MCF 10A (cell line): ENCODE measurements at places on chromosomes 12 and 14. TPM values are rescaled to one million over a fixed set of nuclear protein-coding genes. Genes with fewer than 3 reads are reported as not detected.

The SLC48A1 gene
- 19.4 and 20.2 TPM in 2 replicates for total RNA-seq

The B4GALNT3 gene
- total RNA-seq: 0.68 and 0.76 TPM in 2 replicates

- peak; percentile 81 for DNase-seq
Measured at GRCh38 chr14:58746261-58746660, 108.5 kb downstream of the DACT1 start.

GRCh38 chr12:114232187-114232586 is 173.8 kb downstream of the TBX5 start:
- no peak for DNase-seq

DNA sequence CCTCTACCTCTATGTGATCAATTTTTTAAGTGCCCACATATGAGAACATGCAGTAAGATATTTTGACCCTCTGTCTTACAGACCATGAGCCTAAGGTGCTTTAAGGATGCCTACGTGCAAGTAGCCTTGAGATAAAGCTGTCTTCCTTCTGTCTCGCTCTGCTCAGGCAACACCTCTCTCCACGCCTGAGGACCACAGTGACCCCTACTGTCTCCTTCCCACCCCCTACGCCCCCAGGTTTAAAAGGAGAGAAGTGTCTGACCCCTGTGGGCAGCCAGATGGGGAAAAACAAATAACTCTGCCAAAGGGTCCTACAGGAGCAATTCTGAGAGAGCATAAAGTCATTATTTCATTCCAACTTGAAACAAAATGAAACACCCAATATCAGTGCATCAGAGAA is 286.4 kb upstream of the TMEM132C start:
- DNase-seq: no peak

- DNase-seq: no peak
Measured at GRCh38 chr14:37579274-37579673, 15.8 kb downstream of the FOXA1 start.

GRCh38 chr14:92175811-92176210 is 54.0 kb downstream of the CPSF2 start:
- DNase-seq: no peak

DNA sequence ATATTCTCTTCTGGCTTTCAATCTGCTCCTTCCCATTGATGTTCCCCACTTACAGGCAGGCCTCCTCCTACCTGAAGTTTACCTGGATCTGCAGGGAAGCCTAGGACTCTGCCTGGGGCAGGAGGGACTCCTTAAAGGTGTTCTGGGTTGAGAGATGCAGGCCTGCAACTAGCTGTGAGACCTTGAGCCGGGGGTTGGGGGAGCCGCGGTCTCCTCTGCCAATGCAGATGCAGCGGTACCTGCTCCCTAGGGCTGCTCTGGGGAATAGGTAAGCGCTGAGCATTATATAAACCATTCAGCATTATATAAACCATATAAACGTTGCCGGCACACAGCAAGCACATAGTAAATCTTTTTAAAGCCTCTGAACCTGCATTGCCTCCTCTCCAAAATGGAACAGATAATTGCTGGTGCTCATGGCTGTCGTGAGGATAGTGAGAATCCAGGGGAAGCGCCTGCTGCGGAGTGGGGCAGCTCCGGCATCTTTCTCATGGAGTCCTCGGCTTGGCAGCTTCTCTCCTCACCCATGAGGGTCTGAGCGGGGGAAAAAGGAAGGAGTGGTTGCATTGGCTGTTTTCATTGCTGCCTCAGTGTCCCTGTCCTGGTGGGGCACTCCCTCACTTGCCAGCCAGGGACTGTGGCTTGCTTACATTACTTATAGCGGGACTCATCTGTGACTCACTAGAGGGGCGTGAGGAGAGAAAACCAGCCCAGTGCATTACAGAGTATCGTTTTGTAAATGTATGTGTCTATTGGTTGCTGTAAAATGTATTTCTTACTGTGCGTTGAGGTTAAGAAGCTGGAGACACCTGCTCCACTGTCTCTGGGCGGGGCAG is 12.5 kb upstream of the KRT80 start:
- DNase-seq: no peak

DNA sequence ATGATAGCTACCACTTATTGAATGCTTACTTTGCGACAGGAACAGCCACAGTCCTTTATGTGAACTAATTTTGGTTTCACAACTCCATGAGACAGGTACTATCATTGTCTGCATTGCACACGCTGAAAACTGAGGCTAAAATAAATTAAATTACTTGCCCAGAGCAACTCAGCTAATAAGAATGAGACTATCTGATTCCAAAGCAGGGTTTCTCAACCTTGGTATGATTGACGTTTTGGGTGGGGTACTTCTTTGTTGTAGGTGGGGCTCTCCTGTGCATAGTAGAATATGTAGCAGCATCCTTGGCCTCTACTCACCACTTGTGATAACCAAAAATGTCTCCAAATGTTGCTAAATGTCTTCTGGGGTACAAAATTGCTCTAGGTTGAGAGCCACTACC is 9.1 kb downstream of the PHLDA1 start:
- no peak for DNase-seq
